Dermis blood vessel endothelial cell (primary cell): ENCODE measurements at places on chromosomes 4 and X.

DNA sequence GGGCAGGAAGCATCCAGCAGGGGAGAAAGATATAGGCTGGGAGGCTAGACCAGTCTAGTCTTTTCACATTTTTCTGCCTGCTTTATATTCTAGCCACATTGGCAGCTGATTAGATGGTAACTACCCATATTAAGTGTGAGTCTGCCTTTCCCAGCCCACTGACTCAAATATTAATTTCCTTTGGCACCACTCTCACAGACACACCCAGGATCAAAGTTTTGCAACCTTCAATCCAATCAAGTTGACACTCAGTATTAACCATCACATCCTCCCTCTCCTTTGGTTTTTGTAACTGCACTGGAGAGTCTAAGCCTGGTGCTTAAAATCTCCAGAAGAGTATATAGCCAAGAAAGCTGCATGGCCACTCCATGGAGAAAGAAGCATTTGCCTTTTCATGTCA, 560.4 kb downstream of the GRXCR1 start:
- DNase-seq = no peak

DNA sequence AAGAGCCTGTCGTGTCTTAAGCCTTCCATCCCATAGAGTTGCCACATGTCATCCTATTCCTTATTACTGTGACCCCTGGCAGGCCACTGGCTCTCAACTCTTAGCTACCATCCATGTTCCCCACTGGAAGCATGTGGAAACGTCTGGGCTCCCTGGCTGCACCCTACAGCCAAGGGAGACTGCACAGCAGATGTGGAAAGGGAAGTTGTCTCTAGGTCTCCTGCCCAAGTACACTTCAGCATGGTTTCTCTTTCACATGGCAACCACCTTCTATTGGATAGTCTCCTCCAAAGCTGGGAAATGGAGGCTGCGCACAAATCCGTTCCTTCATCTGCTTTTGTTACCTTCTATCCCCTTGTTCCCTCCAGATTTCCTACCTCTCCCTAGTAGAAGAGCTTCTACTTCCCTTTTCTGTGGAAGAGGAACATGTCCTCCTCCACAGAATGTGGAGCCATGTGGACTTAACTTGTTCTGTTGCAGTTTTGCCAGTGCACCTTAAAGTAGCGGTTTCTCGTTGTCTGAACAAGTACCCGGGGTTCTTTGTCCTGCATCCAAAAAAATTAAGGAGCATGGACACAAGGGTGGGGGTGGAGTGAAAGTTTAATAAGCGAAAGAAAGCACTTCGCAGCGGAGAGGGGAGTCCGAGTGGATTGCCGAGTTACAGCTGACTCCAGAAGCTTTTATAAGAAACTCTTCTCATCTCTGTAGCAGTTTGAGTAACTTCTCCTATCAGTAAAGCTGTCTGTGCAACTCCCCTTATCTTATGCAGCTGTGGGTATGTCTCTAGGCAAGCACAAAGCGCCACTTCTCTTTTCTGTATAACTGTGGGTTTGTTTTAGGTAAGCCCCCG, 52.5 kb downstream of the HMGB2 start:
- no peak for DNase-seq

- DNase-seq = peak; percentile 82
Measured at GRCh38 chr4:112075129-112075753, 70.0 kb upstream of the FAM241A start.

- no peak for DNase-seq
Measured at GRCh38 chr4:87938746-87939145, 36.8 kb upstream of the SPP1 start.

DNA sequence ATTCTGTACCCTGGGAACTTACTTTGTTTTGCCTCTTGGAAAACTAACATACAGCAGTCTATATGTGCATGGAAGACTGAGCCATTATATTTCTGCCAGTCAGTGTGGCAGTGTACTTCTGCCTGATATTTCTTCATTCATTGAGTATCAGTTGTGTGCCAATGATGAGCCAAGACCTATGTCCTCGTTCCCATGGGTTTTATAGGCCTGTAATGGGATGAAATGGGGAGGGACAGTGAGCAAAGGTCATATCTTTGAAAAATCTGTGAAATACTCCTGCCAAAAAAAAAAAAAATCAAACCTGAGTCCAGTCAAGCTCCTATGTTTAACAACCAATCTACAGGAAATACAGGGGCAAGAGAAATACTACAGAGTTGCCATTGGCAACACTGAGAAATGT, 9.1 kb downstream of the NSD2 start:
- no peak for DNase-seq

GRCh38 chrX:13893826-13894225, 76.9 kb upstream of the GPM6B start:
- DNase-seq = no peak

GRCh38 chr4:141132709-141133145, 542 bp downstream of the RNF150 start:
- peak; percentile 12 for DNase-seq

- no peak for DNase-seq
Measured at GRCh38 chr4:30256116-30256832, 463.9 kb upstream of the PCDH7 start.

- no peak for DNase-seq
Measured at GRCh38 chr4:35038845-35039244, 1205.5 kb downstream of the ARAP2 start.

GRCh38 chr4:77074381-77074831, 1.4 kb downstream of the CCNI start:
- peak; percentile 16 for DNase-seq

DNA sequence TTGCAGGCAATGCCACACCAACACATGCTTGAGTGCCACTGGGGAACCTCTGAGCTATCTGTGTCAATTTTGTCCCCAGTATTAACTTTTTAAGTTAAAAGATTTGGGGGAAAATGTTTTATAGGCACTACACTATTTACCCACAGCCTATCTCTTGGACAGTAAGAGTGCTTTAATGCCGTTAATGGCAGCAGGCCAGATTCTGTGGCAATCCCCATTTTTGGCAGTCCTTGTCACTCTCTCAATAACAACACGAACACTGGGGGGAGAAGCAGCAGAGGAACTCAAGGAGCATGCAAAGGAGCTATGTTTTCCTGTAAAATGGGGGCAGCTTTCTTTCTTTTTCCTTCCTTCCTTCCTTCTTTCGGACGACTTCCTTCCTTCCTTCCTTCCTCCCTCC, 168.6 kb downstream of the NSUN7 start:
- DNase-seq = peak; percentile 44

DNA sequence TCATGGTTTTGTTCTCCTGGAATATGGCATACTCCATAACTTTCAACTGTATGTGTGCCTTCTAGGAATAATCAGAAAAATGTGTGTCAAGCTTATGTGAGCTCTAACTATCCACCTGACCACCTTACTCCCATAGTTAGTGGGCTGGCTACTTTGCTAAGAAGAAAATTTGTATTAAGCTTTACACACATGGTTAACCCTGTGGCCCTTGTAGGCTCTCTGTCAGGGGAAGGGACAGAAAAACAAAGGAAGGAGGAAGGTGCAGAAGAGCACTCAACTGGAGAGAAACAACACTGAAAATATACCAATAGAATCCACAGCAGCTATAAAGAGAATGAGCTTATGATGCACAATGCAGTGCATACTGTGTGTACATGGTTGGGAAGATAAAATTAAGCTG, 84.6 kb downstream of the PPP3CA start:
- no peak for DNase-seq

GRCh38 chr4:14379183-14379582, 623.1 kb upstream of the CPEB2 start:
- DNase-seq = no peak

GRCh38 chr4:74524985-74525384, 80.0 kb downstream of the AREG start:
- DNase-seq = no peak

GRCh38 chr4:20311856-20312255, 60.2 kb downstream of the SLIT2 start:
- no peak for DNase-seq

- no peak for DNase-seq
Measured at GRCh38 chr4:154126276-154126675, 337.4 kb upstream of the SFRP2 start.

DNA sequence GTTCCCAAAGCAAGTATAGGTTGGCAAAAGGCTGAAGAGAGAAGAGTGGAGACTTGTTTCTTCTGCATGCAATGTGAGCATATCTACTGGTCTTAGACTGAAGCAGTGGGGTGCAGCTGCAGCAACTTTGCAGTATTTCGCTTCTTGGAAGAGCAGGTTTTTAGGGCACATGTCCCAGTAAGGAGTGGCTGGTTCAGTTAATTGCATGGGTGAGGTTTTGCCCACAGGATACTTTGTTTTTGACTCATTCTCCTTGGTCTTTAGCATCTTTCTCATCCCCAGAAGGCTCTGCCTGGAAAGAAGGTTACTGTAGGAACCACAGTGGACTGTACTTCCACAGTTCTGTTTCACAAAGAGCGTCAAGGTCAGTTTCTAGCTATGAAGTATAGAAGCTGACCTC, 68.0 kb upstream of the NR3C2 start:
- DNase-seq = no peak

DNA sequence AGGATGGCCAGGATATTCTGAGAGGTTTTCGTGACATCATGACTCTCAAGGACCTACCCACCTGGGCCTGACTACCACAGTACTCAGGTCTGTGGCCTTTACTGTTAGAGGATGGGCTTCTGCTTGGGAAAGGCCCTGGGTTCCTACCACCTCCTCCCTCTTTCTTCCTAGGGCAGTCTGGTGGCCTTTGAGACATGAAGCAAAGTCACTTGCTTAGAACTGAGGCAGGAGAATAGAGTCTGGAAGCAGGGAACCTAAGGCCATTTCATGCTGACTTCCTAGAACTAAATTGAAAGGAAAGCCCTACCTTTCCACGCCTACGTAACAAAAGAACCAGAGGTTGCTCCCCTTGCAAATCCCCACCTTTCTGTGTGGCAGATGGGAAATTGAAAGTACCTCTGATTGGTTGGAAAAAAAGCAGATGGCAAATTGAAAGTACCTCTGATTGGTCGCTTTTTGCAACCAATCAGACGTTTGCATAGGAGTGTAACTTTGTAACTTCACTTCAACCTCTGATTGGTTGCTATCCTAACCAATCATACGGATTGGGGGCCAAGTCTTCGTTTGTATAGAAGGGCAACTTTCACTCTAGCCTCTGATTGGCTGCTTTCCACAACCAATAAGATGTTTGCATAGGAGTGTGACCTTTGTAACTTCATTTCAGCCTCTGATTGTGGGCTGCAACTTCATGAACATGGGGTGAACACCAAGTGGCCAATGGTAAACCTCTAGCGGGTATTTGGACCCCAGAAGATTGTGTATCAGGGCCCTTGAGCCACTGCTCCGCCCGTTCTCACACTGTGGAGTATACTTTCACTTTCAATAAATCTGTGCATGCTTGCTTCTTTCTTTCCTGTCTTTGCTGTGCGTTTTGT, 9.9 kb upstream of the AKAP14 start:
- peak; percentile 7 for DNase-seq
